ENCODE measurements at places on chromosomes 13 and 19.

GRCh38 chr13:52353193-52353592, 52.8 kb downstream of the THSD1 start:
- DNase-seq: no peak

GRCh38 chr13:74052402-74052928, 81.7 kb downstream of the KLF12 start:
- DNase-seq: no peak

- DNase-seq: no peak
These were observed 22.6 kb downstream of the KLHL26 start for GRCh38 chr19:18659281-18660050.

GRCh38 chr13:54640719-54641118, 1612.1 kb downstream of the OLFM4 start:
- DNase-seq: no peak

Measured in glutamatergic neuron (in vitro differentiated cells).